ENCODE measurements at places on chromosomes 1 and 21. TPM values are rescaled to one million over a fixed set of nuclear protein-coding genes. Genes with fewer than 3 reads are reported as not detected.
A peak's percentile ranks its signal among the peaks of the same experiment; 100 is the strongest.

GRCh38 chr1:46181343-46182260 is 5.3 kb upstream of the P3R3URF start:
- DNase-seq, result peak; percentile 59

DNA sequence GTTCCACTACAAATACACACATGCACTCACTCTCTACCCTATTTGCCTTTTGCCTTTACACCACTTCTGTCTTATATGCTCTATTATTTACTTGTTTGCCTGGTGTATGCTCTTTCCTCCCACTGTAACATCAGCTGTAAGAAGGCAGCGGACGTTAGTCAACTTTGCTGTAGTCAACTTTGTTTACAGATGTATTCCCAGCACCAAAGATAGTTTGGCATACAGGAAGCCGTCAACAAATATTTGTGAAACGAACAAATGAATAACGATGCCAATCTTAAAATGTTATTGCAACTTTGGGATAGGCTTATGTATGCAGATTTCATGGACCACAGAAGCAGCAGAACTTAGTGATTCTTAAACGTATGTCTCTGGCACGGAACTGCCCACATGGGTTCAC is 138.3 kb upstream of the GALNT2 start:
- DNase-seq, result no peak

DNA sequence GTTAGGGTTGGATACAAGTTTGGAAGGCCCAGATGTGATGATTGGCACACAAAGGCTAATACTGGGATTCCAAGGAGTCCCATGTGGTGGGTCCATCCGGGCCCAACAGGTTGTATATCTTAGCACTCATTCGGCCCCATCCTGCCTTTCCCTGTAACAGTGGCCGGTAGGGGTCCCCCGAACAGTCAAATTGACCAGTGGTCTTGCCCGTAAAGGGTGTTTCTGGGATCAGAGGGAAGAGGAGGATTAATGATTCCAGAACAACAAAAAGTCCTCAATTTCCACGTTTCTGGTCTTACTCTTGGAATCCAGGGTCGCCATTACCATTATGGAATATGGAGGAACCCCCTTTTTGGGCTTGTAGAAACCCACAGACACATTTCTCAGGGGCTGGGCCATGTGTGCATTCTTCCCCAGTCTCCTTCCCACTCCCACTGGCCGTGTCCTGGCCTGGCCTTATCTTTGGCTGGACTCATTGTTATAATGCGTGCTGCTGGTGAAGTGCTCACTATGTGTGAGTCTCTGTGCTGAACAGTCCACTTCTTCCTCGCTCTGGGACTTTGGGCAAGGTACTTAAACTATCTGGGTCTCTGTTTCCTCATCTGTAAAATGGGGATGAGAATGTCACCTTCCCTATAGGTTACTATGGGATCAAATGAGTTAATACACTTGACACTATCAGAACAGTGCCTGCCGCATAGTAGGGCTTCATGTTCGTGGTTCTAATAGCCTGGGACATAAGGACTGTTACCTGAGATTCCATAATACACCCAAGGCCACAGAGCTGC is 161.8 kb downstream of the DYRK1A start:
- DNase-seq, result no peak

DNA sequence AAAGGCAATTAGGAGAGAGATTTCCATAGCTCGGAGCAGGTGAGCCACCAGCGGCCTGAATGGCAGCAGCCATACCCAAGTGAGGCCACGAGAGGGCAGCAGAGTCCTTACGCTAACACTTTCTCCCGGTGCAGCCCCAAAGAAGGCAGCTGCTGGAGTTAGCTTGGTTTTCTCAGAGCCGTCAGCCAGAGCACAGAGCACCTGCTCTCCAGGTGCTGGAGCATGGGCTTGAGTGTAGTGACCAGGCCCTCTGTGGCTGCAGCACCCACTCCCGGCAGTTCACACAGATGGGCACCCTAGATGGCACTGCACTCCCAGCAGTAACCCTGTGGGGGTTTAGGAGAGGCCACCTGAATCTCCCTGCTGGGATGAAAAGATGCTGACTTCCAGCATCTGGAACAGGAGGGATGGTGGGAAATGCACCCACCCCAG is 45.8 kb downstream of the TMCC2 start:
- DNase-seq, result peak; percentile 78

DNA sequence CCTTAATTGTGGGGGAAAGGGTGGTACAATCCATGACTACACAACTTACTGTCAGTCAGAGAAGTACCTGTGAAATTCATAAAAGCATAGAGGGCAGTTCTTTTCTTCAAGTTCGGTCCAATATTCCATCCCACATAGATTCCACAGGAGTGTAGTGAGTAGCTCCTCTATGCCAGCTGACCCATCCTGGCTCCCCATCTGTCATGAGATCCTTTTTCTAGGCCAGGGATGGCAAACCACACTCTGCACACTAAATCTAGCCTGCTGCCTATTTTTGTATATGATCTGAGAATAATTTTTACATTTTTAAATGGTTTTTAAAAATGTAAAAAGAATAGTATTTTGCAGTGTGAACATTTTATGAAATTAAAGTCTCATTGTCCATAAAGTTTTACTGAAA is 107.0 kb upstream of the TSPAN2 start:
- no peak for DNase-seq

GRCh38 chr1:234856845-234857245 is 246.9 kb upstream of the IRF2BP2 start:
- DNase-seq, result no peak

- DNase-seq, result no peak
These were observed 657 bp upstream of the HNRNPU start for GRCh38 chr1:244865028-244865371.

- DNase-seq, result peak; percentile 95
These were observed 1.2 kb upstream of the LUZP1 start for GRCh38 chr1:23169727-23170335.

DNA sequence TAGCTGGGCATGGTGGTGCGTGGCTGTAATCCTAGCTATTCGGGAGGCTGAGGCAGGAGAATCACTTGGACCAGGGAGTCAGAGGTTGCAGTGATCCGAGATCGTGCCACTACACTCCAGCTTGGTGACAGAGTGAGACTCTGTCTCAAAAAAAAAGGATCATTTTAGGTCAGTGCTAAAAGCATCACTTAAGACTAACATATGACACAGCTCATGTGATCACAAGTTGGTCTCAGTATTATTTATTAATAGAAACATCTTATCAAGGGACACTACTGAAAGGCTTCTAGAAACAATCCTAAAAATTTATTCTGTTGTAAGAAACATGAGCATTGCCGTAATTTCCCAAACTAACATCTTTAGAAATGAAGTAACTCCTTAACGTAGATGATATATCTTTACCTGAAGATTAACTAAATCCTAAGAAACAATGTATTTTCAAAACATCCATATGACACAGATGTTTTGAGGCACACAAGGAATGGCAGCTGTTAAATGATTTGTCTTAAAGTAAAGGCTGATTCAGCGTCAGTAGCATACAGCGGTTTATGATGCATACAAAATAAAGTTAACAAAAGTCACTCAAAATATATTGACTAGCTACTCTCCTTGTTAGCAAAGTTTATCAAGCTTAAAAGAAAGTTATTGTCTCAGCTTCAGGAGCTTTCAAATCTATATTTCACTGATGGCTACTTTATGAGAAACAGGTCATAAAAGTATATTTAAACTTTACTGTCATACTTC is 2.6 kb downstream of the NIBAN1 start:
- DNase-seq, result no peak

DNA sequence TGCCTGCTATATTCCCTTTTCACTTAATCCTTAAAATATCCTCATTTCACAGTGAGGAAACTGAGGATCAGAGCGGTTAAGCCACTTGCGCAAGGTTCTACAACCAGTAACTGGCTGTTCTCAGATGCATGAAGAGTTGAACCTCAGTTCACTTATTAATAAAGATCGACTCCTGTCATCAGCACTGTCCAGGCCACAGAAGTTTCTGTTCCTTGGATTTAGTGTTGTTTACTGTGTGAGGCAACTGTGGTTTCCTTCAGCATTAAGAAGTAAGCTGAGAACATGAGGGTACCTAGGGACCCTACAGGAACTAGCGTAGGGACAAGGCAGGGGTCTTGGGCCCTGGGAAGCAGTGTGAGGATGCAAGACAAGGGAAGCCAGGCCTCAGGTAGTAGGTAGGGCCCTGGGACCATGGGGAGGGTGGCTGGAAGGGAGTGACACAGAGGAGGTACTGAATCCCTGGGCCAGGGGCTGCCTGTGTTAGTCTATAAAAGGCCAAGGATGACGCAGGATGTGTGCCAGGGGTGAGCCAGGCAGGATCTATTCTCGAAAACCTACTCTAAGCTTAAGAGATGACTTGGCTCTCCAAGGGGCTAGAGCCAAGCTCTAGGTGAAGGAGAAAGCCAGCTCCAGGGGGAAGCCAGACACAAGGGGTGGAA is 181.2 kb upstream of the CSF3R start:
- no peak for DNase-seq

GRCh38 chr21:31406510-31406909 is 62.4 kb upstream of the TIAM1 start:
- DNase-seq, result no peak

DNA sequence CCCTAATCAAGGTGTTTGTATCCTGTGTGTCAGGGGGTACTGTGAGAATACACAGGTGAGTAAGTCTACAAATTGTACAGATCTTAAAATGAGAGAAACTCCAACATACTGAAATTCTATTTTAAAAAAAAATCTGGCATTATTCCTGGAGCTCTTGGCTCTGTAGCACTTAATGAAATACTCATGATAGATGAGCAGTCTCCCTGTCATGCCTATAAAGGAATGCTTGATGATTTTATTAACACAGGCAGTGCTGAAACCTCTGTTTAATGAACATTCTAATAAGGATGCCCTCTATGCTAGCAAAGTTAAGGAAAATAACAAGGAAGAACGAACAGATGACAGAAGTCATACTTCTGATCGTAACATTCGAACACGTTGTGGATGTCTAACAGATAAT is 233.9 kb upstream of the NEGR1 start:
- no peak for DNase-seq

- no peak for DNase-seq
These were observed 87.7 kb downstream of the ST6GALNAC3 start for GRCh38 chr1:76162254-76162653.

GRCh38 chr1:98854137-98854536 is 150.5 kb downstream of the PLPPR5 start:
- DNase-seq, result no peak

GRCh38 chr1:231177226-231177625 is 15.4 kb downstream of the TRIM67 start:
- no peak for DNase-seq

- peak; percentile 36 for DNase-seq
These were observed 25.6 kb upstream of the IER5 start for GRCh38 chr1:181062836-181063428.

DNA sequence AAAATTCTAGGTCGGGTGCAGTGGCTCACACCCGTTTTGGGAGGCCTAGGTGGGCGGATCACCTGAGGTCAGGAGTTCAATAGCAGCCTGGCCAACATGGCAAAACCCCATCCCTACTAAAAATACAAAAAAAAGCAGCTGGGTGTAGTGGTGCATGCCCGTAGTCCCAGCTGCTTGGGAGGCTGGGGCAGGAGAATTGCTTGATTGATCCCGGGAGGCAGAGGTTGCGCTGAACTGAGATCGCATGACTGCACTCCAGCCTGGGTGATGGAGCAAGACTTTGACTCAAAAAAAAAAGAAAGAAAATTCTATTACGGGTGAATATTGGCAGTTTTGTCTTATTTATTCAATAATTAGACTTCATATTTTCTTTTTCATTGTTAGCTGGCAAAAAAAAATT is 62.1 kb downstream of the SNX7 start:
- no peak for DNase-seq

DNA sequence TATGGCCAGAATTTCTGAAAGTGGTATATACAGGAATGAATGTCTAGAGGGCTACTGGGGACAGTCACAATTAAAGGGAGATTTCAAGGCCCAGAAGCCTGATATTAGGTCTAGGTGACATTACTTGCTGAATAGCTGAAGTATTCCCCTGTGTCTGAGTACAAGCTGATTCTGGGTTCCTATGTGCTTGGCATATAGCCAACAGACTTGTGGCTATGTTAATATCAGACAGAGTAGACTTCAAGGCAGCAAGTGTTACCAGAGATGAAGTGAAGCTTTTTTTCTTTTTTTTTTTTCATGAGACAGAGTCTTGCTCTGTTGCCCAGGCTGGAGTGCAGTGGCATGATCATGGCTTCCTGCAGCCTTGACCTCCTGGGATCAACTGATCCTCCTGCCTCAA is 8.3 kb downstream of the TTC4 start:
- DNase-seq, result no peak

DNA sequence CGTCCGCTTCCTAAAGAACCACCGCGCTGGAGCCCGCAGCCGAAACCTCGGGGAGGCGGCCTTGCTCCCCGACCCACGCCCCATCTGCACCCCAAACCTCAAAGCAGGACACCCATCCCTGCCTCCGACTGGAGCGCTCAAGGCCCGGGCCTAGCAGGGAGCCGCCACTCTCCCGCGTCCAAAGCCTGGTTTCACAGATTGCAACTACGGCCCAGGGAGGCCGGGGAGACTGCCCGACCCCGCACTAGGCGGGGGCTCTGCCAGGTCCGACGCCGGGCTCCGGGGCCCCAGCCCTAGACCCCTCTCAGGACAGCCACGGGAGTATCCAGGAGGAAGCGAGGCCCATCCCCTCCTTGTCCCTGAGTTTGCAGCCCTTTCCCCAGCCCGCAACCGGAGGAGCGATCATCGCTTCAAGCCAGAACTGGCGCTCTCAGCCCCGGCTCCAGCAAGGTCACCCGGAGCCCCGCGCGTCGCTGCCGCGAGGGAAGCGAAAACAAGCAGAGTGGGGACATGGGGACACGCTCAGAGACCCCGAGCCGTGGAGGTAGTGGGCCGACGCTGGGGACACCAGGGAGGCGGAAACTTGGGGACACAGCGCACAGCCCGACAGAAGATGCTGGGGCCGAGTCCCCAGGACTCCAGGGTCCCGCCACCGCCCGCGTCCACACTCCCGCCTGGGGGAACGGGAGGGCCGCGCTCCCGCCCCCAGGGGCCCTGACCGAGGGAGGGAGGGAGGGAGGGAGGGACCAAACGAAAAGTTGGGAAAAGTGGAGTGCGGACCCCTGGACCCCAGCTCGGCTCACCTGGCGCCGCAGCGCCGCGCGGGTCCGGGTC is 433 bp downstream of the TMEM200B start:
- DNase-seq, result peak; percentile 46

- DNase-seq, result no peak
These were observed 19.9 kb downstream of the NPL start for GRCh38 chr1:182809414-182809957.

The ARHGEF19 gene
- total RNA-seq, result 11.6 TPM

The KCND3 gene
- total RNA-seq, result 1.3 TPM

The OR10J1 gene
- not detected for total RNA-seq

The MTF2 gene
- 31.1 TPM for total RNA-seq

The IFI44 gene
- total RNA-seq, result 4.7 TPM

The OXCT2 gene
- 1.7 TPM for total RNA-seq

The MYBPH gene
- total RNA-seq, result 0.43 TPM

The THRAP3 gene
- 120 TPM for total RNA-seq

The CRABP2 gene
- total RNA-seq, result 39.0 TPM

The OR2W3 gene
- total RNA-seq, result 0.97 TPM

The HUNK gene
- total RNA-seq, result 1.3 TPM

The C1orf21 gene
- 3.9 TPM for total RNA-seq

The ZMYM1 gene
- 11.6 TPM for total RNA-seq

The CYP2J2 gene
- total RNA-seq, result not detected
